ENCODE measurements at places on chromosomes 1 and 21. TPM values are rescaled to one million over a fixed set of nuclear protein-coding genes. Genes with fewer than 3 reads are reported as not detected.

GBP6 gene
- not detected for total RNA-seq

GBP7 gene
- not detected for total RNA-seq

WDR3 gene
- total RNA-seq = 39.4 TPM

LCE1D gene
- not detected for total RNA-seq

WNT2B gene
- 0.40 TPM for total RNA-seq

NTMT2 gene
- total RNA-seq = 0.28 TPM

CHODL gene
- total RNA-seq = 0.59 TPM

GBP2 gene
- 11.3 TPM for total RNA-seq

FAM43B gene
- total RNA-seq = 0.25 TPM

PLA2G2A gene
- 77.2 TPM for total RNA-seq

NT5C1A gene
- total RNA-seq = 60.1 TPM

TMEM61 gene
- 0.34 TPM for total RNA-seq

PLA2G4A gene
- 0.57 TPM for total RNA-seq

PDC gene
- total RNA-seq = not detected

GOLPH3L gene
- total RNA-seq = 12.0 TPM

Data from psoas muscle (tissue), 8 donors.